ENCODE measurements at places on chromosomes 11 and 22.

- DNase-seq: no peak
These were observed 312.8 kb downstream of the OPCML start for GRCh38 chr11:133219543-133219942.

DNA sequence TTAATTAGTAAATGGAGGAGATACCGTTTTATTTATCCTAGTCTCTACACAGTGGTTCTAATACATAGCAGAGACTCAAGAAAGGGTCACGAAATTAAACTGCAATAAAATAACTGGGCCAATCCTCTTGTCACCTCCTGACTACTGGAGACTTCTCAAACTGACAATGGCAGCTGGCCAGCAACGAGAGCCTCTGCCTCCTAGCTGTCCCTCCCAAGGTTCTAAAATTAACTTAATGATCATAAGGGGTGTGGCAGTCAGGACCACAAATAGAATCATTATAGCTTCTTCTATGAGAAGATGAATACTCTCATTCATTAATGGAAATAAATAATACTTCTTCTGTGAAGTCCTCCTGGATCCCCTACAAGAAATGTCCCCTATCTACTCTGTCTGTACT lies 63.8 kb upstream of the APOA1 start:
- DNase-seq: no peak

DNA sequence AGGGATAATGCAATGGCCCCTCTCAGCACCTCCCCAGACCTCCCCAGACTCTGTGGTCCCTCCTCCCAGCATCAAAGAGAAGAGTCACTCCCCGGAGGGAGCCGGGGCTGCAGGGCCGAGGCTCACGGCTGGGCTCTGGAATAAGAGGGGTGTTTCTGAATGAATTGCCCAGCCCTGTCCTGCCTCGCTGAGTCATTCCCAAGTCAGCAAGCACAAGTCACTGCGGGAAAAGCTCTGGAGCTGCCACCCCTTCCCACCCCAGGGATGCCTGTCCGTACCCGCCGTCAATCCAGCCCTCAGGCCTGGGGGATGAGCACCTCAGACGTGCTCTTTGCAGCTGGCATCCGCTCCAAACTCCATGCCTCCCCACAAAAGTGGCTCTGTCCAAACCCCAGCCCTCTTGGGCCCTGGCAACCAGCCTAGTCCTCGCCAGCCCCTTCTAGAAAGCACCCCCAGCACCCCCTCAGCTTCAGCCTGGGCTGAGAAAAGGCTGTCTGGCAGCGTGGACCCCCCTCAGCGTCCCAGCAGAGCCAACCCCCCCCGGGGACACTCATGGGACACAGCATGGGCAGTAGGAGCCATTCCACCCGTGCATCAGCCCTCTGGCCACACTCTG lies 22.7 kb downstream of the CELSR1 start:
- no peak for DNase-seq

DNA sequence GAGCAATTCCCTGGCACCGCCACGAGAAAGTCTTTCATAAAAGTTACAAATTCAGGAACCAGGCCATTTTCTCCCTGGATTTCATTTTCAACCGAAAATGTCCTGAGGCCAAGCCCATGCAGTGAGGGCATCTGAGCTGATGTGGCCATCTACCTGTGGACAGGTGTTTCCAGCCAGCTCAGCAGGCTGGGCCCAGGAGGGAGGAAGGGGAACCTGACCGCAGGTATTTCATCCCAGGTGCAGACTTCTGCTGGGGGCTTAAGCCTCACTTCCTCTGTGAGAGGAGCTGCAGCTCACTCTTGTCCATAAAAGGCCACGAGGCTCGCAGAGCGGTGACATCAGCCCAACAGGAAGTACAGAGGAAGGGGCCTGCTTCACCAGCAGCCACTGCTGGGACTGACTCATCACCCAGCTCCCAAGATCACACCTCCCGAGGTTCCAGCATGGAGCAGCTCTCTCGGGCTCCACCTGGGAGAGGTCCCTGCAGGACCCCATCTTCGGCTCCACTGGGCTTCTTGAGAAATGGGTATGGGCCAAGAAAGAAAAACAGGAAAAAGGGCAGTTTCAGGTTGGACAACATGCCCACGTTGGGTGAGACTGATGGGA lies 56.4 kb downstream of the MYH9 start:
- no peak for DNase-seq
